PC-3 (cell line): ENCODE measurements at places on chromosomes 4 and X. TPM values are rescaled to one million over a fixed set of nuclear protein-coding genes. Genes with fewer than 3 reads are reported as not detected.

The CLNK gene
- total RNA-seq = not detected in 2 replicates

The EGF gene
- 3.9 and 6.1 TPM in 2 replicates for total RNA-seq

The MAMLD1 gene
- total RNA-seq = 2.8 and 3.6 TPM in 2 replicates

The FSTL5 gene
- not detected in 2 replicates for total RNA-seq

The HELQ gene
- 7.3 and 10.5 TPM in 2 replicates for total RNA-seq

The GAGE12J gene
- not detected in 2 replicates for total RNA-seq

The SLIT2 gene
- total RNA-seq = 19.1 and 28.7 TPM in 2 replicates

The TMEM35A gene
- total RNA-seq = not detected in 2 replicates

The UGT2B15 gene
- not detected in 2 replicates for total RNA-seq

The FAM9B gene
- 0.07 TPM in 1 of 2 replicates, not detected in the other for total RNA-seq

The TRO gene
- not detected in 2 replicates for total RNA-seq

The SPANXN3 gene
- not detected in 2 replicates for total RNA-seq

The PNPLA4 gene
- 22.2 and 29.4 TPM in 2 replicates for total RNA-seq

The ART3 gene
- not detected in 2 replicates for total RNA-seq

The HSPA4L gene
- 8.7 and 9.2 TPM in 2 replicates for total RNA-seq

The MUC7 gene
- total RNA-seq = 0.04 TPM in 1 of 2 replicates, not detected in the other

The OCRL gene
- 18.7 and 19.4 TPM in 2 replicates for total RNA-seq

The VSIG4 gene
- total RNA-seq = not detected in 2 replicates

The SH2D1A gene
- 0.12 TPM in 1 of 2 replicates, not detected in the other for total RNA-seq

The PFKFB1 gene
- total RNA-seq = 0.22 and 1.1 TPM in 2 replicates

The PNMA6A gene
- not detected in 2 replicates for total RNA-seq

The BMX gene
- not detected in 2 replicates for total RNA-seq

The SMIM31 gene
- total RNA-seq = not detected in 2 replicates

The SUPT20HL2 gene
- not detected in 2 replicates for total RNA-seq

The FBXW7 gene
- total RNA-seq = 17.4 and 24.3 TPM in 2 replicates

The GYPA gene
- not detected in 2 replicates for total RNA-seq

The HGFAC gene
- 0.04 and 0.58 TPM in 2 replicates for total RNA-seq

The GAGE12F gene
- not detected in 2 replicates for total RNA-seq

The PDLIM3 gene
- total RNA-seq = 0.47 TPM in 1 of 2 replicates, not detected in the other

The DDX60 gene
- 3.2 and 6.3 TPM in 2 replicates for total RNA-seq

The GASK1B gene
- 0.46 and 0.51 TPM in 2 replicates for total RNA-seq

The ASMT gene
- not detected in 2 replicates for total RNA-seq

The NPY2R gene
- 0.07 and 0.29 TPM in 2 replicates for total RNA-seq

The ARR3 gene
- not detected in 2 replicates for total RNA-seq

The NOCT gene
- total RNA-seq = 25.8 and 32.7 TPM in 2 replicates
